ENCODE measurements at places on chromosomes 11 and 22. TPM values are rescaled to one million over a fixed set of nuclear protein-coding genes. Genes with fewer than 3 reads are reported as not detected.

Gene RPS6KB2
- 26.3 TPM for total RNA-seq

Gene DUSP8
- 0.54 TPM for total RNA-seq

Gene DKK3
- 305 TPM for total RNA-seq

Gene OR52M1
- total RNA-seq: not detected

Gene TRIM51
- total RNA-seq: not detected

Gene NPAS4
- not detected for total RNA-seq

Gene OR51I1
- not detected for total RNA-seq

Gene CLMP
- total RNA-seq: 0.26 TPM

Gene GGA1
- 126 TPM for total RNA-seq

Gene MMP12
- not detected for total RNA-seq

Gene MOGAT2
- total RNA-seq: 0.09 TPM

Gene SCGB1A1
- total RNA-seq: not detected

Gene VPREB1
- not detected for total RNA-seq

Gene EHF
- not detected for total RNA-seq

Gene CD248
- 0.09 TPM for total RNA-seq

Gene PLEKHB1
- total RNA-seq: 0.22 TPM

Gene ATG2A
- total RNA-seq: 13.9 TPM

Gene TH
- total RNA-seq: 0.09 TPM

Gene OR4D5
- not detected for total RNA-seq

Gene KMT5B
- 26.9 TPM for total RNA-seq

Gene SYT7
- total RNA-seq: 0.22 TPM

Data from dermis lymphatic vessel endothelial cell (primary cell).